ENCODE measurements at places on chromosomes 11 and 22.
A peak's percentile ranks its signal among the peaks of the same experiment; 100 is the strongest.

DNA sequence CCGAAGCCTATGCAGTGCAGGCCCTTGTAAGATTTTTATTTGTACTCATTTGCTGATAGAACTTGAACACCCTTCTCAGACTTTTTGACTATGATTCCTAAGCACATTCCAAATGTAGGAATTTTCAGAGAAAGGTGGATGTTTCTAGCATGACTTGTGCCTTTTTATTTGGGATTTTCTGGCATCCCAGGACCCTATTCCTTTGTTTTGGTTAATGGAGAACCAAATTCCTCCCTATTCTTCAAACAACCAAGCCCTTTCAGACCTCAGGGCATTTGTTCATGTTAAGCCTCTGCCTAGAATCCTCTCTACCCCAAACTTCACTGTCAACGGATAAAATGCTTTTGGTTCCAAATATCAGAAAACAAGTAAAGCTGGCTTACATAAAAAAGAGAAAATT is 371.1 kb downstream of the DDX10 start:
- no peak for DNase-seq

- no peak for DNase-seq
Measured at GRCh38 chr11:45906096-45906682, 882 bp downstream of the FREY1 start.

DNA sequence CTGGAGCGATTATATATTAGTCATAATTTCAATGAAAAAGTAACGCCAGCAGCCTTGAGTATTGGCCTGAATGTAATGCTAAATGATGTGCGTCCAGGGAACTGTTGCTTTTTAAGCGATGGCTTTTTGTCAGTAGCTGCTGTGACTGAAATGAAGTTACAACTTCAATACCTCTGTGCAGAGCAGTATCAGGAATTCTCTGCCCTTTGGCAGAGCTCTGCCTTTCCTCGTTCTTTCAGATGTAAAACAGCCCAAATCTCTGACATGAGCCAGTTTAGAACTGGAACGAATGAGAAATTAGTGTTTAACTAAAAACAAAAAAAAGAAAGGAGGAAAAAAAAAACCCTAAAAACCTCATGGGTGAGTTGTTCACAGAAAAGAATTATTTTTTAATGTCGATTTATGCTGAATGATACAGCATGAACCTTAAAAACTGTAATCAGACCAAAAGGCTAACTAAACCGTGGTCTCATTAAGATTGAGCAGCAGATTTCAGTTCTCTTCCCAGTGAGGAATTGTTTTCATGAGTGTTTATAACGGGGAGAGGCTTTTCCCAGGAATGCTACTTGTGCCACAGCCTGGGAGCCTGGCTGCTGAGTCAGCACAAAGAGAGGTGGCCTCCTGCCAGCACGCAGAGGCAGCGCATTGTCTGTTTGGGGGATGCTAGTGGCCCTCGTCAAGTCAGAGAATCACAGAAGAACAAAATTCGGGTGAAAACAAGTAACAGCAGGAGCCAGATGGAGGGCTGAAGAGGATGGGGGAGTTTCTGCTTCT is 146.2 kb upstream of the RASSF10 start:
- DNase-seq, result no peak

GRCh38 chr11:70290361-70291065 is 20.0 kb downstream of the PPFIA1 start:
- DNase-seq, result no peak

DNA sequence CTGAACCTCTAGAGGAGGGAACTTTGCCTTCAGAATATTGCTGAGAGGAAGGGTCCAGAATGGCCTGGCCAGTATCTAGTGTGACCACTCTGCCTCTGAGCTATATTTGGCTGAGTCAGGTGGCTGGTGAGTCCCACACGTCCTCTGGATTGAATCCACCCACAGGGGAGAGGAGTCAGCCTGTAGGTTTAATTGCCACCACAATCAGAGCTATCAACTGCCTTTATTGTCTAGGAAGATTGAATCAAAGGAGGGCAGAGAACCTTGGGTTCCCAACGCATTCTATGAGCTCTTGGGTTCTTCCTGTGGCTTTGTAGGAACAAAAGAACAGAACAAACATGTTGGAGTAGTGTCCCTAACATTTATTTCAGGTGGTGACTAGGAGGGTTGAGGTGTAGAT is 67.7 kb downstream of the ST3GAL4 start:
- DNase-seq, result no peak

- DNase-seq, result no peak
Measured at GRCh38 chr11:75293903-75294302, 53.3 kb downstream of the TPBGL start.

GRCh38 chr11:9367551-9367950 is 16.9 kb upstream of the IPO7 start:
- DNase-seq, result no peak

- peak; percentile 91 for DNase-seq
Measured at GRCh38 chr11:130798280-130798679, 118.0 kb downstream of the SNX19 start.

GRCh38 chr11:83087035-83087434 is 15.3 kb upstream of the RAB30 start:
- DNase-seq, result no peak

GRCh38 chr22:50737728-50738648 is at the start of gene ACR:
ACR (plus strand) TSS chr22:50738204; CDS start chr22:50738236, 32 bp downstream.
- no peak for DNase-seq

DNA sequence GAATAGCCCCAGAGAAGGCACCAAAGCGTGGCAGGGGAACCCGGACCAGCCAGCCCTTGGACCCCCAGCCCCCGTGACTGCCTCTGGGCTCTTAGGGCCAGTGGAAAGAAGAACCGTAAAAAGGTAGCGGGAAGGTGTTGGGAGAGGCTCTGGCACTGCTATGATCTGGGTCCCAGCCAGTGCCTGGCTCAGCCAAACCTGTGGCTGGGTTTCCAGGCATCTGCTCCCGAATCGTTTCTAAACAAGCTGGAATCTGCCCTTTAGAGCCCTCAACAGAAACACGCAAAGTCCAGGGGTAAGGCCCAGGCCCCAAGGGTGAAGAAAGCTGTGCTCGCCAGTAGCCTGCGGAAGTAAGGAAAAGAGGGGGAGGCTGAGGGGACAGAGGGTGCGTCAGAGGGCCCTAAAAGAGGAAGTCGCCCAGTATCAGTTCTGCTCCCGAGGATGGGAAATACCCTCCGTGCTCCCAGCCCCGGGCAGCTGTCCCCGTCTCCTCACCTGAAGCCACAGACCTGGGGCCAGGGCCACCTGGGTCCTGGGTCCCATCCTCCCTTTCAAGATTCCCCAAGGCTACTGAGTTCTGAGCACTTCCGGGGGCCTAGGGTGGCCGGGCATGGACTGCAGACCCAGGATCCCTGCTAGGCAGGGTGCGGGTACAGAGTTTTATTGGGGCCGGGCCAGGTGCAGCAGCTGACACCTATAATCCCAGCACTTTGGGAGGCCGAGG is 24.7 kb downstream of the IL10RA start:
- no peak for DNase-seq

DNA sequence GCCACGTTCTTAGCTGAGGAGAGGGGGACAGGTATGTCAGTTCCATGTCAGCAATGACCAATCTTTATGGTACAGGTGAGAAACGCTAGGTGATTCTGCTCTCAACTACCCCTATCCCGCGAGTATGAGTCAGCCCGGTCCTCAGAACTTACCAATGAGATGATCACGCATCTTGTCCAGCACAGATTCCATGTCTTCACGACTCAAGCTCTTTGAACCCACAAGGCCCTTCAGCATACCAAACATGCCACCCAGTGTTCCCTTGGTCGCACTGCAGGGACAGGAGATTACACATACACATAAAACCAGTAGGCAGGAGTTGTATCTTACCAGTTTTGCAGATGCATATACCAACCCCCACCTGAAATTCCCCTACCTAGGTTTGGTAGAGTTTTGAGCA is 2.9 kb downstream of the SRPRA start:
- DNase-seq, result no peak

DNA sequence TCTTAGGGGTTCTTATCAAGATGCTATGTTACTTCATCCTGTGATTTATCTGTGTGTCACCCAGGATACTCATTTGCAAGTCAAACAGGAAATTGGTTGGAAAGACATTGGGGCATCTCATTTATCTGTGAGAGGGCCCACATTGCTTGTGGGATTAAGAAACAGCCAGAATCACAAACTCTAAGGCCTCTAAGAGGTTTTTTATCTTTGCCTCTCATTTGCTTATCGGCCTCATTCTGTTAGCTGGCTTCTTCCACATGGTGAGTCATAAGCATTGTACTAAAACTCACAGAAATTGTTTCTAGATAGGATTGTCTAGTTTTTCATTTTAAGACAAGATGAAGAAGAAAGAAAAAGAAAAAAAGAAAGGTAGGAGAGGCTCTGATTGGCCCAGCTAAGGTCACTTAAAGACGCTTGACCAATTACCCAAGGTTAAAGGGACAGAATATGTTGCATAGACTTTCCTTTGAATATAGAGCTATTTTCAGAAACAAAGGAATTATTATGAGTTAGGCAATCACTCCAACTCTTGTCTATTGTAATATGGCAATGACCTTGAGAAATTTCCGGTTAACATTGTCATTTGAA is 121.9 kb downstream of the ARHGAP42 start:
- no peak for DNase-seq

GRCh38 chr11:19251577-19251976 is 10.8 kb upstream of the E2F8 start:
- no peak for DNase-seq

DNA sequence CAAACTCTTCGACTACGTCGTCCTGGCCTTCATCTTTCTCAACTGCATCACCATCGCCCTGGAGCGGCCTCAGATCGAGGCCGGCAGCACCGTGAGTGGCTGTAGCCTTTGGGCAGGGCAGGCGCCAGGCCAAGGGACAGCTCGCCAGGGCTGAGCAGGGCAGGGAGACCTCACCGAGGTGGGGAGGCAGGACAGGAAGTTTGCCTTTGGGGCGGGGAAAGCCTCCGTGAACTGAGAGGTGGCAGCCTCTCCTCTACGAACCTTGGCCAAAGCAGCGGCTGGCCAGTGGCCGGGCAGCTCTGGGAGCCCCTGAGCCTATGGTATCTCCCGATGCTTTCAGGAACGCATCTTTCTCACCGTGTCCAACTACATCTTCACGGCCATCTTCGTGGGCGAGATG is 93.2 kb downstream of the CACNA1I start:
- no peak for DNase-seq

- DNase-seq, result no peak
Measured at GRCh38 chr11:45761659-45762058, 43.3 kb upstream of the SLC35C1 start.

DNA sequence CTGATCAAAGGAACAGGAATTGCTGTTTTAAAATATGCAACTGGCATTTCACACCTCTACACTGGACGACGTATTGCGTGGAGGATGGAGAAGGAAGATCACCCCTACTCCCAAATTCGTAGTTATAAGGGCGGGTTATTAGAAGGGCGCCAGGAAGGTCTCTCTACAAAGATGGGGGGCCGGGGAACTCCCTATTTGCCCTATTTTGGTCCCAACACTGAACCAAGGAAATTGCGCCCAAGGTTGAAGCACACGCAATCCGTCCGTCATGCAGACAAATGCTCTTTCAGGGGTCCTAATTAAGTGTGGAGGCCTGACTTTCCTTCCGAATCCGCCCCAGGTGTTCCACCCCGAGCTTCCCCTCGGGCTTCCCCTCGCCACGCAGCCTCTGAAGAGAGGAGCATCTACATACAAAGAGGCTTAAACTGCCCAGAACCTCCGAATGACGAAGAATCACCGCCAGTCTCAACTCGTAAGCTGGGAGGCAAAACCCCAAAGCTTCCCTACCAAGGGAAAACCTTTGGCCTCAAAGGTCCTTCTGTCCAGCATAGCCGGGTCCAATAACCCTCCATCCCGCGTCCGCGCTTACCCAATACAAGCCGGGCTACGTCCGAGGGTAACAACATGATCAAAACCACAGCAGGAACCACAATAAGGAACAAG is 396 bp downstream of the NPAT start:
- DNase-seq, result no peak

- DNase-seq, result no peak
Measured at GRCh38 chr22:36811094-36811800, 5.6 kb downstream of the PVALB start.

DNA sequence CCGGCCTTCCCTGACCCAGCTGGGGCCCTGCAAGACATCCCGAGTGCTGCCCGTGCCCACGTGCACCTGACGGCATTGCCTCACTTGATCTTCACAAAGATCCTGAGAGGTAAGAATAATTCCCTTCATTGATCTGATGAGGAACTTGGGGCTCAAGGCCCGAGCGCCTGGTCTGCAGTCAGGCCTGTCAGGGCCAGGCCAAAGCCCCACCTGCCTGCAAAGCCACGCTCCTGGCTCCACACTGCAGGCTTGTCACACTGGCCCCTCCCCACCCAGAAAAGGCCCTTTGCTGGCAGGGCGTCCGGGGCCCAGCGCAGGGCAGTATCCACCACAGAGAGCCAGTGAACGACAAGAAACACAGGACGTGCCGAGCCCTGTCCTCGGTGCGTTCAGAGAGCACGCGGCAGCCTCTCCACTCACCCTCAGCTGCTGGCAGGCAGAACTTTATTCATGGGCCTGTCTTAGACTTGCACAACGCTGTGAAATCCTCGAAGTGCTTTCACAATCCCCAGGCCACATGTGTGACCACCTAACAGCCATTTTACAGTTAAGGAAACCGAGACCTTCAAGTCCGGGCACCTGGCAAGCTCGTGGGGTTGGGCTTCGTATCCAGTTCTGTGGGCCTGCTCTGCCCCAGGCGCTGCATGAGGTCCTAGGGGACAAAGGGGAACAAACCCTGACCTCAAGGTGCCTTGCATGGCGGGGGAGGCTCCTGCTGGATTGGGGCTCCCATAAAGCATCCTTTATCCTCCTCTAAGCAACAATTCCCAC is 14.8 kb downstream of the KIAA0930 start:
- DNase-seq, result no peak

DNA sequence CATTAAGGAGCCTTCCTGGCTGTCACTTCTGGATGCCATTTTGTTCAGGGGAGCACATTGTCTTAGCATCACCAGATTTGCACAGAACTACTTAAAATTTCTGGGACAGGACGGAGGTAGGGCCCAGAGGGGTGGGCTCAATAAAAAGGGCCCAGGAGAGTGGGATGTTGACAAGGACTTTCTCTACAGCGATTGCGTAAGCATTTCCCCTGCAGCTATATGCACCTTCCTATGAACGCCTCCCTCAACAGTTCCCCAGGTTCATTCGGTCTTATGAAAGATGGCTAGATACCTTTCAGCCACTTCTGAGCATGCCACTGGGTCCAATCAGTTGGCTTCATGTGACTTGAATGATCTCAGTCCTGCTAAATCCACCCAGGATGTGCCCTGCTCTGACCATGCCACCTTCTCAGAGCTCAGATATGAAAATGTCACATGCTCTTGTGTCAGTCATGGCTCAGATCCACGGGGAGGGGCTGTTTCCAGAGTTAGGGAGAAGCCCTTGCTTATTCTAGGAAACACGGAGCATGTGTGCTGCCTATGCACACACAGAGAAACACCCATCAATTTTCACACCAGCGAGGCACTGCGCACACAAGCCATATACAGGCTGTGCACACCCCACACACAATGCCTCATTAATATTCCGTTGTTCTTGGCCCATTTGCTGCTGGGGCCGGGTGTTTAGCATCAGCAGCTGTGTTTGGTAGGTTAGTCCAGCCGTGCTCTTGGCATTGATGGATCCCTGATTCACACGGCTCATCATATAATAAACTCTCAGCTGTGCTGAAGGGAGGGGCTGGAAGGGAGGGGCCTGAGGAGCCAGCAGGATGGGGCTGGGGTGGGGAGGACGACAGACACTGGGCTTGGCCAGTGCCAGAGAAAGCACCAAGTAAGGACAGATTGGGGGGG is 52.5 kb upstream of the NNMT start:
- no peak for DNase-seq

GRCh38 chr22:27306771-27307170 is 494.8 kb downstream of the MN1 start:
- no peak for DNase-seq

GRCh38 chr11:32963721-32964120 is 52.0 kb upstream of the DEPDC7 start:
- no peak for DNase-seq

- DNase-seq, result no peak
Measured at GRCh38 chr22:49549256-49550140, 278.2 kb downstream of the BRD1 start.
